ENCODE measurements at places on chromosomes 5 and 9.

- no peak for DNase-seq
Observed at GRCh38 chr5:126636956-126637355, 36.2 kb downstream of the PHAX start.

DNA sequence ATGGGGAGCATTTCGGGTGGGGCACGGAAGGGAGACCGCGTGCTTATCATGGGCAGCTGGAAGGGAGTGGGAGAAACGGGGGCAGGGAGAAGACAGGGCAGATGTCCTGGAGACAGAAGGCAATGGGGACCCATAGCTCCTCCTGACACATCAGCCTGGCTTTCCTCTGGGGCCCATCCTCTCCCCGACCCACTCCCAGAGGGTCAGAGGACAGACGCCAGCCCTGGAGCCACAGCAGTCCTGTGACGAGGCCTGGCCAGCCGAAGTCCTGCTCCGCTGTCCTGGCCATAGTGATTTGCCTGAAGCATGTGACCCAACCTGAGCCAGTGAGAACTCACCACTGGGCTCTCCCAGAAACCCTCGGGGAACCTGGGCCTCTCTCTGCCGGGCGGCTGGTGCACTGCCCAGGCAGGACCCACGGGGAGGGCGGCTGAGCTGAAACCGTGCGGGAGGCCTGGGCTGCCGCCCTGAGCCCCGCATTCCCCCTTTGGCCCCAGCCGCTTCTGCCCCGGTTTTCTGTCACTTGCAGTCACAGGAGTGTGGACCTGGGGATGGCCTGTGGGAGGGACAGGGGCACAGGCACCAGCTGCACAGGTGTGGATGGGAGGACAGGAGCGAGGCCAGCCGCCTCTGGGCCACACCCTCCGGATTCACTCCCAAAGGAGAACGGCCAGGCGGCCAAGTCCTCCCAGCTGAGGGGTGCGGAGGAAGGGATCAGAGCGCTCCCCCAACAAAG, 19.8 kb downstream of the ADAMTS2 start:
- no peak for DNase-seq

DNA sequence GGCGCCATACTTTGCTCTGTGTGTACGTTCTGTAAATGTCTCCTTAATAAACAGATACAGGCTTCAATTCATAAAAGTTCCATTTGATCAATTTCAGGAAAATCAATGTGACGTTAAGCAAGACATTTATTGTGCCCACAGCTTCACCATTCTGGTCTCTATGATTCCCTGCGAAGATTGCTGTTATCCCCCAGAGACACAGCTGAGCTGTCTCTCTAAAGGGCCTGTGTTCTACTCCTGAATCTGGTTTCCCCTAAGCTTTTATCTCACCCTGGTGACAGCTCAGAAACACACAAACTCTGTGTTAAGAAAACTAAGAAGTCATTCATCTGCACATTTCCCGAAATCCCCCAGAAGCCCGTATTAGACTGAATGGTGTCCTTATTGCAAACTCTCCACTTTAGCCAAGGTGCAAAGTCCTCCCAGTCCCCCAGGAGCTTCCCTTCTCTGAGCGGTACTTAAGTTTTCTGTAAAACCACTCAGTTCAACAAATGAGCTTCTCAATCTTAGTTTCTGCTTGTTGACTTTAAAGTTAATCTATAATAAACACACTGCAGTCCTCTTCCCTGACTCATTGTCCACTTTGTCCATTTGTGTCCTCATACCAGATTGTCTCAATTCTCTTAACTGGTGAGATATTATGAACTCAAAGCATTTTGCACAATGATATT, 1.4 kb upstream of the C5orf15 start:
- DNase-seq, result no peak

DNA sequence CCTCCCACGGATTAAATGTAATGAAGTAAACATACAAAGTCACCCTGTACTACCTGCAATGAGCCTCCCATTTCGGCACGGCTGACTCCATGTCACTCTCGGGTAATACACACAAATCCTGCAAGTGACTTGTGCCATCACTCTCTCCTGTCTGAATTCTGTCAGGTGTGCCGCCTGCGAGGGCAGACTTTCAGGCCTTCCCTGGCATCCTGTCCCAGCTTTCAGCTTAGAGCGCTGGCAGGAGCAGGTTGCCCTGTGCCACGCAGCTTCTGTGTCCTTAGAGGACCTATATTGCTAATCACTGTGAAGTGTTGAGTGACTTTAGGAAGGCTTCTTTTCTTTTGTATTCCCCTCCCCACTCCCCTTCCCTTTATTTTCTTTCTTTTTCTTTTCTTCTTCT, 25.8 kb upstream of the S1PR3 start:
- DNase-seq, result no peak

GRCh38 chr5:179763215-179763945, 30.4 kb upstream of the LTC4S start:
- DNase-seq, result peak; percentile 11

GRCh38 chr9:120916588-120916987, 10.0 kb downstream of the TRAF1 start:
- DNase-seq, result no peak

DNA sequence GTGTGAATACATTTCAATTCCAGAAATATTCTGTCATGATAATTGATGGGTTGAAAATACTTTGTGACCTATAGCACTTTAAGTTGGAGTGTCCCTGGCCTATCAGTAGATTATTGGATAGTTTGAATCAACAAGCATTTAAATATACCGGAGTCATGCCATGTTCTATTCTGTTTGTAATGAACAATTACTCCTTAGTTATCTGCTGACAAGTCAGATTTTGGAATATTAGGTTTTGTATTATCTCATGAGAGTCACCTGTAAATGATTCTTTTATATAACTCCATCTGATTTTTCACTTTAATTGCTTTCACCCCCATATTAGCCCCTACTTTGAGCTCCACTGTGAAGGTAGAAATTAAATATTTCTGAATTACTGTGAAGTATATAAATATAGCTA, 92.5 kb upstream of the SH3GL2 start:
- no peak for DNase-seq

- no peak for DNase-seq
Observed at GRCh38 chr5:56692359-56693219, 122.8 kb upstream of the MAP3K1 start.

GRCh38 chr5:135217669-135218485, 181.2 kb downstream of the MACROH2A1 start:
- DNase-seq, result no peak

DNA sequence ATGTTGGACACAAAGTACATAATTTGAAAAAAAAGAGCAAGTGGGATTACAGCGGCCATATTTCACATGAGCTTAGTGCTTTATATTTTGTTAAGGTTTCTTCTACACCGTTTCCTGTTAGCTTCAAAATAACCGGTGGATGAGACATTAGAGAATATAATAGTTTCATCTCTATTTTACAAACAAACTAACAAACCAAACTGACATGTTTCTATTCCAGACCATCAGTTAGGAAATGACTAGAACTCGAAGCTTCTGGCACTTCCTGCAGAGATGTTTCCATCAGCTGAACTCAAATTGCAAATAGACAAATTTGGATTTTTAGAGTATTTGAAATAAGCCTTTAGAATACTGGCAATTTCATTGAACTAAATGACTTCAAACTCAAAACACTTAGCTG, 86.5 kb downstream of the MTRR start:
- DNase-seq, result no peak

GRCh38 chr5:136819526-136820302, 454.4 kb upstream of the TRPC7 start:
- DNase-seq, result no peak

DNA sequence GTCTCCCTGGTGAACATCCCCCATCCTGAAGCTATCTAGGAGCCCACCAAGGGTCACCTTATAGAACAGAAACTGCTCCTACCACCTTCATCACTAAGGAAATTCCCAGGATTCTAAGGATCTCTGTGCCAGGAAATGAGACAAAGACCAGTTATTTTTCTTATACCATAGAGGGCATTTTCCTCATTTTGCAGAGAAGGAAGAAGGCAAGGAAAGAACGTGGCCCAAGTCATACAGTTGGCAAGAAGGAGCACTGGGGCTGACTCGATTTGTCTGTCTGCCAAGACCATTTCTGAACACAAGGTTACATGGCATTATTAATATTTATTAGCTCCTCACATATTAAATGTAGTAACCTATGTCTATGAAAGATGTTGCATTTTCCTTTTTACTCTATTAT, 49.6 kb upstream of the TNFSF15 start:
- no peak for DNase-seq

GRCh38 chr9:73743826-73744225, 592.2 kb downstream of the ANXA1 start:
- no peak for DNase-seq

GRCh38 chr9:129006328-129007034, 21.6 kb downstream of the SH3GLB2 start:
- no peak for DNase-seq

DNA sequence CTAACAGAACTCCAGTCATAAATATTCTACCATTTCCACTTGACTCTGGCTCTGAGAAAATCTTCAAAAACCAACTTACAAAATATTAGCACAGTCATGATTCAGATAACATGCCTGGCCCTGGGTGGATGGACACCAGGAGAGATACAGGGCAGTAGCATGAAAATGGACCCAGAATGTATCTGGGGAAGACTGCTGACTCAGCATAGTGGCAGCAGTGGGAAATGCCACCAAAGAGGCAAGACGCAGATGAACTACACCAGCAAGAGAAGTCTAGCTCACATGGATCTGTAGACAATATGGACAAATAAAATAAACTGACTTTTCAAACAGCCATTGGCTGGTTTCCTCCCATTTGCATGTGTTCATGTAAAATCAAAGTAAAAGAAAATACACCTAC, 359.8 kb downstream of the SEMA5A start:
- DNase-seq, result no peak

- no peak for DNase-seq
Observed at GRCh38 chr9:94554439-94555331, at the start of gene PCAT7. PCAT7 (plus strand) TSS chr9:94555083.

- no peak for DNase-seq
Observed at GRCh38 chr5:14129123-14129522, 14.0 kb upstream of the TRIO start.

- no peak for DNase-seq
Observed at GRCh38 chr9:14706530-14707140, 13.4 kb upstream of the ZDHHC21 start.

- no peak for DNase-seq
Observed at GRCh38 chr5:131224387-131225201, 39.3 kb upstream of the CDC42SE2 start.

DNA sequence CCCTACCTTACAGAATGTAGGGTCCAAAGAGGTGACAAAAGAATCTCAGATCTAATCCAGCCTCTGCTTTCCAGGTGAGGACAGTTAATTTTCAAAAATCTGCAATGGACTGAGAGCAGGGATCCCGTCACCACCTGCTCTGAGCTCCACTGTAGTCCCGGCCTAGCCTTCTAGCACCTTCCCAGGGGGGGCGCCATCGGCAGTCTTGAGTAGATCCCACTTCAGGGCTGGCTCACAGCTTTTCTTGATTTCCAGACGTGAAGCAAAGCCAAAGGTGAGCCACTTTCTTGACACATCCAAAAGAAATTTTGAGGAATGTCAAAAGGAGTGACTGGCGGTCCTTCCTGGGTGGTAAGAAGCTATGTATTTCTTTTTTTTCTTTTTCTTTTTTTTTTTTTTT, 114.1 kb downstream of the SYK start:
- DNase-seq, result no peak

DNA sequence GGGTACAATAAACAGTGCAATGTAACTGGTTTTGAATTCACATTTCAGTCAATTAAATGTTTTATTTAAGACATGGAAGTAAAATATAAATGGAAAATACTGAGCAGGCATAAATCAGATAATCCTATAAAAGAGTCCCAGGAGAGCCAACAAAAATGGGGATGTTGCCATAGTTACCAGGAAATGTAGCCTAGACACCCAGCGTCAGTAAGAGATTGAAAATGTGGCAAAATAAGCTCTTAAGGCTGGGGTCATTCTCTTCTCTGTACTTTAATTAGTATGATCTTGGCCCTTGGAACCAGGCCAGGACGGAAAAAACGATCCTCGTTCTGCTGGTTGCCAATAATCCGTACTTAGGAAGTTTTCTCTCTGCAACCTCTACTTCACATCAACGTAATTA, 18.9 kb upstream of the RASEF start:
- no peak for DNase-seq

DNA sequence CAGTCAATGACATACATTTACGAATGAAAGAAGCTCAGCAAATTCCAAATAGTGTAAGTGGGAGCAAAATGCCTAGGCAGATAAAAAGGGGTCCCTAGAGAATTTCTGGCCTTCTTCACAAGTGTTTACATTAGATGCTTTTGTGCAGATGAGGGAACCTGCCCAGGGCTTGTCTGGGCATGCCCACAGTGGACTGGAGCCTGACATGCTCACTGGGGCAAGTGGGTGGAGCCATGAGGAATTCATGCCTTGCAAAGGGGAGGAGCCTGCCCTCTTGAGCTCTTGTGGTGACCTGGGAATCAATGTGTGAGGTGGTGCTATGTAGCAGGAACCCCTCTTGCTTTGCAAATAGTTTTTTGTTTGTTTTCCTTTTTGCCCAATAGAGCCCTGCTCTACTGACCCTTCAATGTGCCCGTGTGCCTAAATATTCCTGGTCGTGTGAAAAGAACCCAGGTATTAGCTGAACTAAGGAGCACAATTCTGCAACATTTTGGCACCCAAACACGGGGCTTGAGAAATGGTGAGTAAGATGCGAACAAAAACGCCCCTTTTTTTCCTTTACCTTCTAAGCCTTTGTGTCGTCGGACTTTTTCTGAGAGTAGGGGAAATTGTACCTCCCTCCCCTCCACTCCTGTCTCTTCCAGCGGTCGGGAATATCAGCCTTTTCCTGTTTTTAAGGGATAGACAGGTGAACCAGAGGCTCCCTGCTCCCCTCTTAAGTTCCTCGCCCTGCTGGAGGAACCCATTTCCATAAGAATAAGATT, 433.8 kb upstream of the CDH9 start:
- no peak for DNase-seq

- no peak for DNase-seq
Observed at GRCh38 chr5:54136516-54137440, 173.6 kb downstream of the ARL15 start.

DNA sequence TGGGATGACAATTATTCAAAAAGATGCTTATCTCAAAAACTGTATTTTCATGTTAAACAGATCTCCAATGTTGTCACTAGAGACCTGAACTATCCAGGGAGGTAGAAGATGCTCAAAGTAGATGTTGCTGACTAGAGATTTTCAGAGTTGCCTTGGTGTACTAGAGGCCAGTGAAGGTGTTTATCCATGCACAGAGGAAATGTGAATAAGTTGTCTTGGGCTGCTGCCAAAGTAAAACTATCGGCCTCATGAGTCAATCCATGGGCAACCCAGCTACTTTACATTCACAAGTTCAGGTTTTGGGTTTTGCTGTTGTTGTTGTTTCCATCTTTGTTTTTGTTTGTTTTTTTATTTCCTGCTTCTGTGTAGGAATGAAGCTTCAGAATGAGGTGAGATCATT, 141.1 kb upstream of the RANBP3L start:
- DNase-seq, result no peak

Measured in stimulated activated CD4-positive, alpha-beta T cell treated with anti-CD3 and anti-CD28 coated beads, Interleukin-1b, Interleukin-23, amount 100 ng/mL, for 1 hour (primary cell).